ENCODE measurements at places on chromosomes 6 and 20.

- no peak for DNase-seq
Observed at GRCh38 chr6:3504354-3504753, 47.5 kb upstream of the SLC22A23 start.

DNA sequence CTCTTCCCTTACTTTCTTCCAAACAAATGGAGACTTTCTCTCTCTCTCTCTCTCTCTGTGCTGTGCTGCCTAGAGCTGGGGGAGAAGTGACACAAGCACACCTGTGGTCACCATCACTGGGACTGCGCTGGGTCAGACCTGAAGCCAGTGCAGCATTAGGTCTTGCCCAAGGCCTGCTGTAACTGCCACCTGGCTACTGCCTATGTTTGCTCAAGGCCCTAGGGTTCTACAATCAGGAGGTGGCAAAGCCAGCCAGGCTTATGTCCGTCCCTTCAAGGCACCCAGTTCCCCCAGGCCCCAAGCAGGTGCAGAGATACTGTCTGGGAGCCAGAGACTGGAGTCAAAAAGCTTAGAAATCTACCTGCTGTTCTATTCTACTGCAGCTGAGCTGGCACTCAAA lies 49.4 kb upstream of the TOP1 start:
- peak; percentile 3 for DNase-seq

DNA sequence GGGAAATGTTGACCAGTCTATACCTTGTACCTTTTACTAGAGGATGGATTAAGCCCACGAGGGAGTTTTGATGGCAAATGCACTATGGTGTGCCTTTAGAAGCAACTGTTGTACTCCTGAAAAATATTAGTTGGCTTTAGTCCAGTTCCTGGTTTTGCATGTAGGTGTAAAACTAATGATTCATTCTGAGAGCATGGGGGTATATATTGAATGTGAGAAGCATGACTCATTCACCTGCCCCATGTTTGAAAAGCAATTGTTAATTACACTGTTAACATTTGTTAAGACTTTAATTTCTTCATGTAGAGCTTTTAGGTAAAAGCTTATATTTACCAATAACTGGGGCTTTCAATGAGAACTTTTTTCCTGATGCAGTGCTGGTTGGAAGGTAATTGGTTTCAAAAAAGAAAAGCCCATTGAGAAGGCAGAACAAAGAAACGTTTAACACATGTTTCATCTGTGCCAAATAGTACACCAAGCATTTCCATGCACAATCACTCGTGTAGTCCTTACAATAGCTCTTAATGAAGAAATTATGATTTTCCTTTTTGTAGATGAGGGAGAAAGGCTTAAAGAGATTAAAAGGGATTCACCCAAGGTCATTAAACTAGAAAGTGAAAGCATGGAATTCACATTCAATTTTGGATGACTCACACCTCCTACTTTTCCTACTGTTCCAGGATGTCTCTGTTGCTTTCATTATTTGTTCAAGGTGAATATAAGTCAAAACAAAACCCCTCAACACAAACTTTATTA lies 134.1 kb downstream of the CCDC170 start:
- no peak for DNase-seq

GRCh38 chr6:33850296-33850695 lies 46.5 kb upstream of the MLN start:
- DNase-seq = no peak

GRCh38 chr6:141105481-141105880 lies 1027.2 kb upstream of the GJE1 start:
- DNase-seq = no peak

Measured in Peyer's patch (tissue), 4 donors.